ENCODE measurements at places on chromosomes 7 and 10.

DNA sequence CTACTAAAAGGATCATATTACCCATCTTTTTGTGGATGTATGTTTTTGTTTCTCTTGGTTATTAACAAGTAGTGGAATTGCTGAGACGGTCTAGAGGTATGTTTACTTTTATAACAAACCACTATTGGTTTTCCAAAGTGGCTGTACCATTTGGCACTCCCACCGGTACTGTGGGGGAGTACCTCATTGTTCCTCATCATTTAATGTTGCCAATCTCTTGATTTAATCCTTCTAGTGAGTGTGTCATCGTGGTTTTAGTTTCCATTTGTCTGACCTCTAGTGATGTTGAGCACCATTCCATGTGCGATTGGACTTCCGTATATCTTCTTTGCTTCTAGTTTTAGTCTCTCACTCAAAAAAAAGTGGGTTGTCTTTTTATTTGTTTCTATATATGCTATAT, 50.4 kb downstream of the RBM33 start:
- no peak for DNase-seq

DNA sequence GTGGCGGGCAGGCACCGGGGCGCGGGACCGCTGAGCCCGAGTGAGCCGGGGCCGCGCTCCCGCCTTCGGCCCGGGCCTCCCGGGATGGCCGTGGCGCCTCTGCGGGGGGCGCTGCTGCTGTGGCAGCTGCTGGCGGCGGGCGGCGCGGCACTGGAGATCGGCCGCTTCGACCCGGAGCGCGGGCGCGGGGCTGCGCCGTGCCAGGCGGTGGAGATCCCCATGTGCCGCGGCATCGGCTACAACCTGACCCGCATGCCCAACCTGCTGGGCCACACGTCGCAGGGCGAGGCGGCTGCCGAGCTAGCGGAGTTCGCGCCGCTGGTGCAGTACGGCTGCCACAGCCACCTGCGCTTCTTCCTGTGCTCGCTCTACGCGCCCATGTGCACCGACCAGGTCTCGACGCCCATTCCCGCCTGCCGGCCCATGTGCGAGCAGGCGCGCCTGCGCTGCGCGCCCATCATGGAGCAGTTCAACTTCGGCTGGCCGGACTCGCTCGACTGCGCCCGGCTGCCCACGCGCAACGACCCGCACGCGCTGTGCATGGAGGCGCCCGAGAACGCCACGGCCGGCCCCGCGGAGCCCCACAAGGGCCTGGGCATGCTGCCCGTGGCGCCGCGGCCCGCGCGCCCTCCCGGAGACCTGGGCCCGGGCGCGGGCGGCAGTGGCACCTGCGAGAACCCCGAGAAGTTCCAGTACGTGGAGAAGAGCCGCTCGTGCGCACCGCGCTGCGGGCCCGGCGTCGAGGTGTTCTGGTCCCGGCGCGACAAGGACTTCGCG, 534 bp downstream of the FZD9 start:
- DNase-seq, result no peak

GRCh38 chr7:72781161-72781560, 46.8 kb downstream of the TYW1B start:
- DNase-seq, result no peak

DNA sequence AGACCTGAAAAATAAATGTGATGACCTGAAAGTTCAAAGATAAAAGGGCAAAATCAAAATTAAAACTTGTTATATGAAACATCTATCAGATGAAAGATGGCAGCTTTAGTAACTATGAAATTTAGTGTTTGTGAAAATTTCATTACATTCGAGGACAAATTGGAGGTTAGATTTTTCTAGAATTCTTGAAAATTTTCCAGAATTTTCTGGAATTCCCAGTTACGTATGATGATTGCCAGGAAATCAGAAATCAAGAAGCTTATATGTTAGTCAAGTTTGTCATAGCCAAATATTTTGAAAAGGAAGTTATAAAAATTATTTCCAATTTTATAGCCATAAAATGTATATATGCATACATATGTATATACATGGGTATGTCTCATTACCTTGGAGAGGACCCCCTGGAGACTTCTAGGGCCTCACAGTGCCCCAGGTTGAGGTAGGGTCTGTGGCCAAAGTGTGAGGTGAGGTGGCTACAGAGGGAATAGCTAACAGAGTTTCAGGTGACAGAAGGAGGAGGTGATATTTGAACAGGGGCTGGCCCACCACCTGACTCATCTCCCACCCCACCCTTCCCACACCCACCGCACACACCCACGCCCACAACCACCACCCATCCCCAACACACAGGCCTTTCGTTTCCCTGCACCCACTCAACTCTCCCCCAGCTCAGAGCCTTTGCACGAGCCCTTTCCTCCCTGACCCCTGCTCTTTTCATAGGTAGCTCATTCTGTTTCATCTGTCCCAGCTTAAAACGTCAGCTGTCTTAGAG, 21.5 kb downstream of the C10orf105 start:
- DNase-seq, result no peak

GRCh38 chr10:83543691-83544462, 595.4 kb upstream of the GHITM start:
- no peak for DNase-seq

DNA sequence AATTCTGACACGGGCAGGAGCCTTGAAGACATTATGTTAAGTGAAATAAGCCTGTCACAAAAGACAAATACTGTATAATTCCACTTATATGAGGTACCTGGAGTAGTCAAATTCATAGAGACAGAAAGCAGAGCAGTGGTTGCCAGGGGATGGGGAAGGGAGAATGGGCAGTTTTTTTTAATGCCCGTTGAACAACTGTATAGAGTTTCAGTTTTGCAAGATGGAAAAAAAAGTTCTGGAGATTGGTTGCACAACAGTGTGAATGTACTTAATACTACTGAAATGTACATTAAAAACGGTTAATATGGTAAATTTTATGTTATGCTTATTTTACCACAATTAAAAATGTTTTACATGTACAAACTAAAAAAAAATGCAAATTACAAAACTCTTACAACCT, 63.6 kb upstream of the EFCAB10 start:
- no peak for DNase-seq

- no peak for DNase-seq
Measured at GRCh38 chr10:71150796-71151195, 61.6 kb upstream of the UNC5B start.

GRCh38 chr10:113859261-113859660, 4.8 kb downstream of the NHLRC2 start:
- no peak for DNase-seq

DNA sequence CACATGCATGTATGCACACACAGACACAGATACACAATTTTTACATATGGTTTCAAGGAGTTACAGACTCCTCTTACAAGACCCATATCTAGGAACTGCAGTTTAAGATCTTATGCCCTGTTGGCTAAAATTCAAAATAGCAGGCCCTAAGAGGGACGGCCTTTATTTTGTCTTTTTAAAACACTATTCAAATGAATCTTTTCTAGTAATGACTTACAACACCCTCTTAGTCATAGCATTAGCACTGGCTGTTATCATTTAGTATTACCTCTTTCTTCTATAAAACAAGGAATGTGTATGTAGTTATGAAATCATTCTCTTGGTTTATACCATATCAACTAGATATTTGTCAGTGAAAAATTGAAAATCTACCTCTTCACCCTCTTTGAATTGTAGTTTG, 15.3 kb downstream of the PAPSS2 start:
- no peak for DNase-seq

DNA sequence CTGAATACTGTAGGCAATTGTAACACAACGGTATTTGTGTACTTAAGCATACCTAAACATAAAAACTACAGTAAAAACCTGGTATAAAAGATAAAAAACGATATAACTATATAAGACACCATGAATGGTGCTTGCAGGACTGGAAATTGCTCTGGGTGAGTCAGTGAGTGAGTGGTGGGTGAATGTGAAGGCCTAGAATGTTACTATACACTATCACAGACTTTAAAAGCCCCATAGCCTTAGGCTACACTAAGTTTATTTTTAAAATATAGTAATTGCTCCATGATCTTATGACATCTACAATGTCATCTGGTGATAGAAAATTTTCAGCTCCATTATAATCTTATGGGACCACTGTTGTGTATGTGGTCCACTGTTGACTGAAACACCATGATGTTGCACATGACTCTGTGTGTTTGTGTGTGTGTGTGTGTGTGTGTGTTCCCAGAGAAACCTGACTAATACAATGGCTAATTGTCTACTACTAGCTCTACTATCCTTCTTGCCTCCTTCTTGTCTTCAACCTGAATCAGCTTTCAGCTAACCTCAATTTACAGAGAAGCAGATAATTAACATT, 27.6 kb upstream of the PRPF18 start:
- DNase-seq, result no peak

DNA sequence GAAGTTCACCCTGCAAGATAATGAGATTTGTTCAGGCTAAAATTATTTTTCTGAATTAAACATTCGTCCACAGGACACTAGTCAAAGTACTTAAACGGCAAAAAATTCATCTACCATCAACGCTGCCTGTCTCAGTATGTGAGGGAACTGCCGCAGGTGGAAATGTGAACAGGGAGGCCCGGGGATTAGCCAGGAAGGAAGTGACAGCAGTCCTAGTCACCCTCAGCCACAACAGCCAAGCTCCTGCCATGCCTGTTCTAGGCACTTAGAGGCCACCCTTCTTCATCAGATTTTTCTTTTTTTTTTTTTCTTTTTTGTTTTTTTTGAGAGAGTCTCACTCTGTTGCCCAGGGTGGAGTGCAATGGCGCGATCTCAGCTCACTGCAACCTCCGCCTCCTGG, 9.4 kb downstream of the NUDT5 start:
- no peak for DNase-seq

GRCh38 chr10:70492786-70493659, 14.5 kb downstream of the PALD1 start:
- DNase-seq, result no peak

GRCh38 chr7:131952365-131952764, 395.9 kb upstream of the PODXL start:
- DNase-seq, result no peak

DNA sequence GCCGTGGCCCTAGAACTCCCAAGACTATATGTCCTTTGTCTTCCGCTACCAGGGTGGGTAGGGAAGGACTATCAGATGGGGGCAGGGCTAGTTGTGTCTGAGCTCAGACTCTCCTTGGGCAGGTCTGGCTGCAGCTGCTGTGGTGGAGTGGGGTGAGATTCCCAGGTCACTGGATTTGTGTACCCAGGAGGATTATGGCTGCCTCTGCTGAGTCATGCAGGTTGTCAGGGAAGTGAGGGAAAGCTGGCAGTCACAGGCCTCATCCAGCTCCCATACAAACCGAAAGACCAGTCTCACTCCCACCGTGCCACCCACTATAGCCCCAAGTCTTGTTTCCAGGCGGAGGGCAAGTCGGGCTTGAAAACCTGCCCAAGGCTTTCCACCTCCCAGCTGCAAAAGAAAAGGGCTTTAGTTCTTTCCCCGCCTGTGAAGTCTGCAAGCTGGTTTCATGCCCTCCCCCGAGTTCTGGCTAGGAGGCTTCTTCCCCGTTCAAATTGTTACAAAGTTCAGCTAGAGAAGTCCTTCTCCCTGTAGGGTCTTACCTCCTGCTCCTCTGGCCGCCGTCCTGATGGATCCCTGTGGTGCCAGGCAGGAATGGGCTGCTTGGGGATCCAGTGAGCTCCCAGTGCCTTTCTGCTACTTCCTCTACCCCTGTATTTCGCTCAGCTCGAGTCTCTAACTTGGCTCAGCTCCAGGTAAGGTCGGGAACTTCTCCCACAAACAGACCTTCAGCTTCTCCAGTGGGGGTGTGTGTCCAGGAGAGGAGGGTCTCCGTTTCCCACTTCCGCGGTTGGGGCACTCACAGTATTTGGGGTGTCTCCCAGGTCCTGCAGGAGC, 106.8 kb upstream of the FGL2 start:
- DNase-seq, result no peak

- DNase-seq, result no peak
Measured at GRCh38 chr10:125061557-125062226, 98.7 kb downstream of the CTBP2 start.

DNA sequence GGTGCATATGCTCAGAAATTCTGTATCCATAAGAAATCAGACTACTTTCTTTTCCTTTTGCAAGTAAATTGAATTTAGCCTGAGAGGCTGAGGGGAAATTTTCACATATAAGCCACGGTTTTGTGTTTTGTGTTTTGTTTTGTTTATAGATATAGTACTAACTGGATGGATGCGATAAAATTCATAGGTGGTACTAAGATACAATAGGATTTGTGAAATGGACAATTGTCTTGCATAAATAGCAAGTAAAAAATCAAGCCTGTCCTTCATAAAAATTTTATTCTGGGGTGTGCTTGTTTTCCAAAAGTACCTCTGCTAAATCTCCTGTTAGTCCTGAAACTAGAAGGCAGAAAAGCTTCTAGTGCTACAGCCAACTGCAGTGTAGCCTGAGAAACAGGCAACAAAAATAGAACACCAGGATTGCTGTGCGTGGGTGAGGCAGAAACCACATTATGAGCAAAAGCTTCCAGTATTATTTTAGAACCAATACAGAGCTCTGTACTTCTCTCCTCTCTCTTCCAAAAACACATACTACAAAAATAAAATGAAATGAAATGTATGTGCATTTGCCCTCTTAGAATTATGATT, 634 bp upstream of the HDAC9 start:
- no peak for DNase-seq

- no peak for DNase-seq
Measured at GRCh38 chr7:134468054-134468453, 9.2 kb upstream of the AKR1B1 start.

DNA sequence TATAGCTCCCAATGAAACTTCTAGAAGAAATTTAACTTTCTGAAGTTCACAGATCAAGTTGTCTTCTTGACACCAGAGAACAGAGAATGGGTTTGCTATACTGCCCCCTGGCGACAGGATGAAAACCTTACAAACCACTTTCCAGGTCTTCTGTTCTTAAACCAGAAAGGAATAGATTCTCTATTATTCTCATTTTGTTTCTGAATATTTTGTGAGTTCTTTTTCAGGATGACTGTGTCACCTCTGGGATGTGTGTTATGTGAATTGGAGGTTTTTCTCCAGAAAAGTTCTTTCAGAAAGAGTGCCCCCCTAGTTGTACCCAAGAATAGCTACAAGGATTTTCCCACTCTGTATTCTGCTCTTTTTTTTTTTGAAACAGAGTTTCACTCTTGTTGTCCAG, 6.3 kb downstream of the IFT22 start:
- no peak for DNase-seq

DNA sequence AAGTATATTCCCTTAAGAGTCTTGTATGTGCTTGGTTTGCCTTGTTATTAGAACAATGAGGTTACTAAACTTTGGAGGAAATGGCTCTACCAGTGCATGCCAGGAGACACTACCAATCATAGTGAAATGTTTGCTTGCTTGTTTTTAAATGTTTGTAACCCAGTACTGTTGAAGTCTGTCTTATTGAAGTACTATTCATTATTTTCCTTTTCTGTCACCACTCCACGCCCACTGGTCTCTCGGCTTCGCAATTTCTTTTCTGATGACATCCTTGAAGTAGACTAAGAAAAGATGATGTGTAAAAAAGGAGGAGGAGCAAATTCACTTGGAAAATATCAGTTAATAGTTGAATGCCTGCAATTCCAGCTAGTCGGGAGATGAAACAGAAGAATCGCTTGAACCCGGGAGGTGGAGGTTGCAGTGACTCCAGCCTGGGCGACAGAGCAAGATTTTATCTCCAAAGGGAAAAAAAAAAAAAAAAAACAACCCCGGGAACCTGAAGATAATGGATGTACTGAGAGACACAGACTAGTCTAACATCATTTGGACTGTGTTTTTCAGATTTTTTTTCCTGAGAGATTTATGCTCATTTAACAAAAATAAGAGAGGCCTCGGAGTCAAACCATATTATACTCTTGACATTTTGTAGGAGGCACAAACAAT, 959.4 kb downstream of the PCDH15 start:
- DNase-seq, result no peak

- no peak for DNase-seq
Measured at GRCh38 chr7:105309235-105310169, 79.2 kb downstream of the SRPK2 start.

All from sigmoid colon (tissue), 7 donors.